ENCODE measurements at places on chromosomes 13 and 19. TPM values are rescaled to one million over a fixed set of nuclear protein-coding genes. Genes with fewer than 3 reads are reported as not detected.

DNA sequence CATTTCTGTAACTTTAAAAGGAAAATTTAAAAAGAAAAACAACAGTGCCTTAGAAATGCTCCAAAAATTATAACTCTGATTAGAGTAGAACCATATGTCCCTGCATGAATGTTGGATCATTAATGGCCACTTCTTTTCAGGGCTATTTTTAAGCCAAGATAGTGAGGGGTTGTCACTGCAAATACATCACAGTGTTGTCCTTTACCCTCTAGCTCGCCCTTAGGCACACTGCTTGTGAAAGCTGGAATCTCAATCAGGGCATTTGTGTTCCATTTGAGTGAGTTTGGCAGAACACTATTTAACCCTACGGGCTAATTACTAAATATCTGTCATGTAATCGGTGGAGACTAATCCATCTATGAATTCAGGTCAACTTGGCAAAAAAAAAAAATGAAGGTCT is 212.2 kb downstream of the NHLRC3 start:
- DNase-seq: no peak
- no peaks in the 10 kb centered on the region for H3K36me3 ChIP-seq
- H3K27me3 ChIP-seq: no peaks in the 10 kb centered on the region
- H3K27ac ChIP-seq: no peak overlapping the region

GRCh38 chr19:54041969-54042606 is 21.6 kb downstream of the VSTM1 start:
- H3K27me3 ChIP-seq: no peaks in the 10 kb centered on the region
- DNase-seq: no peak
- peaks cover under 1% of the 10 kb centered on the region for H3K4me1 ChIP-seq
- no peak overlapping the region for H3K27ac ChIP-seq

The TNNI3 gene
- total RNA-seq: 11.7 TPM

DNA sequence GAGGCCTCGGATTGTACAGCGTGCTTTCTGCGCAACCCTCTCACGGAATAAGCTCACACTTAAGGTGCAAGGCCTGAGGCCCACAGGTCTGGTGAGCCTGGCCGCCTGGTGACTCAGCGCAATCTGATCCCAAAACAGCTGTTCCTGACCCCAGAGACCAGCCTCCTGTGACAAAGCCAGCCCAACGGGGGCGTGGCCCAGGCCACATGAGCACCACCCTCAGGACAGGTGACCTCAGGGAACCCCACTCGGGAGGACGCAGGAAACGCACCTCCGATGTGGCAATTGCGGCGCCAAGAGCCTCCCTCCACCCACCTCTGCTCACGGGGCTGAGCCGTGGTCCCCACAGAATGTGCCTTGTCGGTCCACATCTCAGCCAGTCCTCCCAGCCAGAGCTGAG is 26.4 kb downstream of the GRTP1 start:
- DNase-seq: no peak
- H3K27me3 ChIP-seq: no peaks in the 10 kb centered on the region
- H3K27ac ChIP-seq: no peak overlapping the region
- H3K4me3 ChIP-seq: no peak overlapping the region
- no peaks in the 10 kb centered on the region for H3K4me1 ChIP-seq
- H3K36me3 ChIP-seq: no peaks in the 10 kb centered on the region

DNA sequence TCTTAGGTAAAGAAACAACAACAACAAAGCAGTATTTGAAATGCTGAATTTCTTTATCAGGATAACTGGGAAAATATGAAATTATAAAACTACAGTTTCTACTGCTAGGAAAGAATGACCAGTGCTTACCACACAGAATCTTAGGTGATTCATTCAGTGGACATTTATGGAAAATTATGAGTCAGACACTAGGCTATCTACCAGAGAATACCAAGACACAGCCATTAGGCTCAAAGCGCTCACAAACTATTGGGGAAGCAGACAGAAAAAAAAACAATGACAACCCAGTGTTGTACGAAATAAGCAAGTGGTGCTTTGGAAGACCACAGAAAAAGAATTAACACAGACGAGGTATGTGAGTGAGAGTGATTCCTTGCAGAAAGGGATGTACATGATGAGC is 1019.5 kb downstream of the PCDH9 start:
- no peaks in the 10 kb centered on the region for H3K27me3 ChIP-seq
- no peak overlapping the region for H3K27ac ChIP-seq
- no peaks in the 10 kb centered on the region for H3K36me3 ChIP-seq
- no peak overlapping the region for H3K4me3 ChIP-seq

- no peaks in the 10 kb centered on the region for H3K27me3 ChIP-seq
- peaks cover 4% of the 10 kb centered on the region for H3K4me1 ChIP-seq
- DNase-seq: no peak
- H3K4me3 ChIP-seq: no peak overlapping the region
- H3K36me3 ChIP-seq: no peaks in the 10 kb centered on the region
Observed at GRCh38 chr13:43478211-43478610, 308.6 kb downstream of the ENOX1 start.

DNA sequence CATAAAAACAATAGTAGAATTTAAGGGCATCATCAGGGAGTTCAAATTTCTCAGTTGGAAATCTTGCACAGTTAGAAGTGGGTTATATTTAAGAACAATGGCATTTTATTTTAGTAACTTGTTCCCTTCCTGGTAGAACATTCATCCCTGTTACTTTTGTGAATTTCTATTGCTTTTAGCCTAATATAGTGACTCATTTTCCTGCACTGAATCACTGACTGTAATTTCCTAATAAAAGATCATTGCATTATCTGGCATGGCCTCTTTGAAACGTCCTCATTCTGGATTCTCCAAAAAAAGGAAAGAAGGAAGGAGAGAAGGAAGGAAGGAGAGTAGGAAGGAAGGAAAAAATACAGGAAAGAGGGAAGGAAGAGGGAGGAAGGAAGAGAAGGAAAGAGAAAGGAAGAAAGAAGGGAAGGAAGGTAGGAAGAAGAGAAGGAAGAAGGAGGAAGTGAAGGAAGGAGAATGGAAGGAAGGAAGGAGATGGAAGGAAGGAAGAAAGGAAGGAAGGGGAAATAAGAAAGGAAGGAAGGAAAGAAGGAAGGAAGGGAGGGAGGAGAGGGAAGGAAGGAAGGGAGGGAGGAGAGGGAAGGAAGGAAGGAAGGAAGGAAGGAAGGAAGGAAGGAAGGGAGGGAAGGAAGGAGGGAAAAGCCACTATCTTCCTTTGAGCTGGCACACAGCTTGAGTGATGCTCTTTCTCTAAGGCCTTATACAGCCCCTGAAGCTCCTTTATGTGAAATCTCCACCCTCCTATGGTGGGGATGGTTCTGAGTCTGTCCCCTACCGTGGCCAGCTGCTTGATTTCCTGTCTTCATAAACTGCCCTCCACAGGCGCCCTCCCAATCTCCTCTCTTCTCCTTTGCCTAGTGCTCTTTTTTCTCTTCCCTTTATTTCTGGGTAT is 29.8 kb upstream of the TM9SF2 start:
- H3K27ac ChIP-seq: no peak overlapping the region
- no peaks in the 10 kb centered on the region for H3K27me3 ChIP-seq
- H3K4me3 ChIP-seq: no peak overlapping the region
- no peaks in the 10 kb centered on the region for H3K4me1 ChIP-seq
- no peaks in the 10 kb centered on the region for H3K36me3 ChIP-seq
- no peak for DNase-seq

DNA sequence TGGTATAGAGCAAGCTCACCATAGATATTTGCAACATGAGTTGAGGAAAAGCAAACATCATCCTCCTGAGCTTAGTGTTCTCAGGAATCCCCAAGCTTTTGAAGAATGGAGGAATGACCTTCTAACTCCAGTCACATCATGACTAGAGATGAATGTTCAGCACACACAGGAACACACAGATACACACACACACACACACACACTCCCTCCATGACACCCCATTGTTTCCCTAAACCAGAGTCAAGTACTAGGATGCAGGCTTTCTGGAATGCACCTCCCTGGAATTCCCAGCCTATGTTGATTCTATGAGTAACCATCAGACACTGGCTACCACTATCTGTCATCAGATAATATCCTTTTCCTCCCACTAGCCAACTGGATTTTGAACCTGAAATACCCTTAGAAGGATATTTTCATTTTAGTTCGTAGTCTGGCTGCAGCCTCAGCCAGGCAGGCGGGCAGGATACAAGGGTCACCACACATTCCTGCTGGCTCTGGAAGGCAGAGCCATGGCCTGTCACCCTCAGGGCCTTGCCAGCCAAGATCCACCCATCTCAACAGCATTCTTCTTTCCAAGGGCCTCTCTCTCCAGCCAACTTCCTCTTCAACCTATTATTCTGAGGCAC is 162.4 kb downstream of the FOXO1 start:
- no peak for DNase-seq
- no peak overlapping the region for H3K27ac ChIP-seq
- H3K4me1 ChIP-seq: no peaks in the 10 kb centered on the region
- H3K4me3 ChIP-seq: no peak overlapping the region

DNA sequence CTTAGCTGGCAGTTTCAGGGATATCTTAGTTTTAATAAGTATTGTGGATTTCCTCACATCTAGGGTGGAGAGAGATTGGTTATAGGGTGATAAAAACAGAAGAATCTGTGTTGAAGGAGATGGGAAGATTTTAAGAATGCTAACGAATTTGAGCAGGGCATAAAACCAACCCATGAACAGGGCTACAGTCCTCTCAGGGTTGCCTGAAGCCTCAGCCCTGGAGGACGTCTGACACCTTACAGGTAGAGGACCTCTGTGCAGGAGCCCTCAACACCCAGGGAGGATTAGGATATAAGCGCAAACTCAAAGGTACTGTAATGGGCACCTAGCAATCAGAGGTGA is 461 bp upstream of the WASF3 start:
- H3K36me3 ChIP-seq: no peaks in the 10 kb centered on the region
- no peak overlapping the region for H3K4me3 ChIP-seq
- no peak for DNase-seq
- H3K4me1 ChIP-seq: peaks cover 13% of the 10 kb centered on the region
- no peaks in the 10 kb centered on the region for H3K27me3 ChIP-seq
- no peak overlapping the region for H3K27ac ChIP-seq

The CCDC169 gene
- 0.20 TPM for total RNA-seq

DNA sequence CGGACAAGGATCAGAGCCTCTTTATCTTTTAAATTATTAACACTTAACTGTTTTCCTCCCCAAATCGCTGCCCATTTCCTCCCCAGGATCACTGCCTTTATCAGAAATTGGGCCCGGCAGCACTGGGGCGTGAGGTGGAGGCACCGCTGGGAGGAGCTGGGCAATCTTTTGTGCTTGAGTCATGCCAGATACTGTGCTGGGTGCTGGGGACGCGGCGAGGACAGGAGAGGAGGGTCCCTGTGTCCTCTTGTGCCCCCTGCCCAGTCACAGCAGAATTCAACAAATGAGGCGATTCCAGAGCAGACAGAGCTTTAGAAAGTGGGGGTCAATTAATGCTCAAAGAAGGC is 347.8 kb downstream of the ZNF536 start:
- DNase-seq: no peak
- no peaks in the 10 kb centered on the region for H3K36me3 ChIP-seq
- peak overlapping the region; percentile 27 for H3K4me3 ChIP-seq

GRCh38 chr13:87080100-87080779 is 590.9 kb upstream of the SLITRK5 start:
- DNase-seq: peak; percentile 58
- H3K36me3 ChIP-seq: no peaks in the 10 kb centered on the region
- no peak overlapping the region for H3K4me3 ChIP-seq
- no peaks in the 10 kb centered on the region for H3K27me3 ChIP-seq
- H3K27ac ChIP-seq: no peak overlapping the region

DNA sequence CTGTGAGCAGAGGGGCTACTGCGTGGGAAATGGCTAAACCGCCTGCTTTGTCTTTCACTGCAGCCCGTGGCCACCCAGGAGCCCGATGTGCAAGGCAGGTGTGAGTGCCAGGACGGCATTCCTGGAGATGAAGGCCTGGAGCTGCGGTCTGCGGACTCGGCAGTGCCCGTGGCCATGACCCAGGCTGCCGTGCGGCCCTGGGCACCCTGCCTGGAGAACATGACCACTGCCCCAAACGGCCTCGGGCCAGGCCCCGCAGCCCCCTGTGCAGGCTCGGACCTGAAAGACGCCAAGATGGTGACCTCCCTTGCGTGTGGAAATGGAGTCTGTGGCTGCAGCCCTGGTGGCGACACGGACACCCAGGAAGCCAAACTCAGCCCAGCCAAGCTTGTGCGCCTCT is 62.2 kb downstream of the SPATA13 start:
- H3K4me3 ChIP-seq: no peak overlapping the region
- H3K27ac ChIP-seq: no peak overlapping the region
- H3K4me1 ChIP-seq: peaks cover 26% of the 10 kb centered on the region
- no peak for DNase-seq
- H3K36me3 ChIP-seq: peaks cover 5% of the 10 kb centered on the region

GRCh38 chr13:40613192-40613818 is 53.1 kb downstream of the FOXO1 start:
- peak overlapping the region; percentile 40 for H3K27ac ChIP-seq
- H3K27me3 ChIP-seq: no peaks in the 10 kb centered on the region
- DNase-seq: no peak
- no peaks in the 10 kb centered on the region for H3K36me3 ChIP-seq
- H3K4me1 ChIP-seq: peaks cover 15% of the 10 kb centered on the region

GRCh38 chr13:95387733-95388207 is 86.5 kb upstream of the ABCC4 start:
- no peaks in the 10 kb centered on the region for H3K27me3 ChIP-seq
- no peaks in the 10 kb centered on the region for H3K36me3 ChIP-seq
- no peak for DNase-seq

- no peak overlapping the region for H3K27ac ChIP-seq
- peaks cover 54% of the 10 kb centered on the region for H3K4me1 ChIP-seq
- no peaks in the 10 kb centered on the region for H3K27me3 ChIP-seq
- no peak overlapping the region for H3K4me3 ChIP-seq
- DNase-seq: no peak
Observed at GRCh38 chr19:16623066-16623465, 4.9 kb downstream of the MED26 start.

GRCh38 chr19:38721496-38721895 is 22.8 kb downstream of the CAPN12 start:
- no peaks in the 10 kb centered on the region for H3K27me3 ChIP-seq
- H3K4me3 ChIP-seq: no peak overlapping the region
- no peak for DNase-seq
- peaks cover 14% of the 10 kb centered on the region for H3K4me1 ChIP-seq
- peaks cover 100% of the 10 kb centered on the region for H3K36me3 ChIP-seq
- H3K27ac ChIP-seq: peak overlapping the region; percentile 40

- no peak overlapping the region for H3K4me3 ChIP-seq
- peaks cover 13% of the 10 kb centered on the region for H3K36me3 ChIP-seq
- H3K27ac ChIP-seq: no peak overlapping the region
- H3K4me1 ChIP-seq: no peaks in the 10 kb centered on the region
- no peaks in the 10 kb centered on the region for H3K27me3 ChIP-seq
- DNase-seq: no peak
Observed at GRCh38 chr19:2993579-2993978, 16.2 kb downstream of the TLE6 start.

GRCh38 chr13:22369840-22370239 is 699.0 kb downstream of the FGF9 start:
- H3K36me3 ChIP-seq: no peaks in the 10 kb centered on the region
- no peak overlapping the region for H3K27ac ChIP-seq
- no peak for DNase-seq
- no peaks in the 10 kb centered on the region for H3K4me1 ChIP-seq

GRCh38 chr13:112702341-112702985 is 12.6 kb downstream of the ATP11A start:
- peak; percentile 72 for DNase-seq
- no peak overlapping the region for H3K4me3 ChIP-seq
- peaks cover 49% of the 10 kb centered on the region for H3K4me1 ChIP-seq
- no peaks in the 10 kb centered on the region for H3K27me3 ChIP-seq

The ANKLE1 gene
- 1.5 TPM for total RNA-seq

GRCh38 chr13:61045251-61045650 is 370.4 kb downstream of the PCDH20 start:
- no peak for DNase-seq
- no peaks in the 10 kb centered on the region for H3K27me3 ChIP-seq
- no peaks in the 10 kb centered on the region for H3K4me1 ChIP-seq
- H3K4me3 ChIP-seq: no peak overlapping the region

The TJP3 gene
- 94.3 TPM for total RNA-seq

Data from upper lobe of left lung (tissue), 6 donors.